ENCODE measurements at places on chromosomes 2 and 18.

DNA sequence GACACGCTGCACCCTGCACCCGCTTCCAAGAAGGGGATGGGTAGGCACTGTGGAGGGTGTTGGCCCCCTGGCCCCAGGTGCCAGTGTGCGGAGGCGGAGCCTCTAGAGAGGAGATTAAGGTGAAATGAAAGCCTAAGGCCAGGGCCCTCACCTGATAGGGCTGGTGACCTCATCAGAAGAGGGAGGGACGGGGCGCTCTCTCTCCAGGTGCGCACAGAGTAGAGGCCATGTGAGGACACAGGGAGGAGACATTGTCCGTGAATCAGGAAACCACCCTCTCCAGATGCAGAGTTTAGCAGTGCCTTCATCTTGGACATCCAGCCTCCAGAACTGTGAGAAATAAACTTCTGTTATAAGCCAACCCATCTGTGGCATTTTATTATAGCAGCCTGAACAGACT lies 62.3 kb downstream of the PSMG2 start:
- no peak for DNase-seq

DNA sequence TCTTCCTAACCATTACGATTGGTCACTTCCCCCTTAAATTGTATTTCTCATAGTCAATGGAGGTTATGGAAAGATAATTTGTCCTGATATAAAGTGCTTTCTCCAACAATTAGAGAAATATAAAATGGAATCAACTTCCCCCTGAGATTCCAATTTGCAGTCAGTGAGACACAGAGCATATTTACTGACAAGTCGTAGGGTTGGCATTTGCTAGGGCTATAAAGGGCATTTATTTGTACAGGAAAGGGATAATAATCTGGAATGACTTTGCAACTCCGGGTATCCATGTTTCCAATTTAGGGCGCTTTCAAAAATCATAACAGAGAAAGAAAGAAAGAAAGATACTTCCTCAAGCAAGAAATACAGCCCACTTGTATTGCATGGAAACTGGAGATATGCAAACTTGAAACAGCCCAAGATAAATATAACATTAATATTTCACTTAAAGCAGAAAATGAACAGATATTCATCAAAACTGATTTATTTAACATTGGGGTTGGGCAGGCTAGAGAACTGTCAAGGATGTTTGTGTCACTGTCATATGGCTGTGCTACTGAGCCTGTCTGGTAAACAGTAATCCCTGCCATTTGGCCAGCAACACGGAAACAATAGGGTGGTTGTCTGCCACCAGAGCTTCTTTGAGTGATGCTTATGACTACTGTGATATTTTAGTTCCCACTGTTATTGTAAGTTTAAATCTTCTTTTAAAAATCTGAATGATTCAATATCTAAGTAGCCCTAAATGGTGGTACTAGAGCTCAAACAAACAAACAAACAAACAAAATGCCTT lies 621.8 kb downstream of the LRP1B start:
- DNase-seq = no peak

- no peak for DNase-seq
Observed at GRCh38 chr2:173496746-173497145, 142.1 kb downstream of the CDCA7 start.

DNA sequence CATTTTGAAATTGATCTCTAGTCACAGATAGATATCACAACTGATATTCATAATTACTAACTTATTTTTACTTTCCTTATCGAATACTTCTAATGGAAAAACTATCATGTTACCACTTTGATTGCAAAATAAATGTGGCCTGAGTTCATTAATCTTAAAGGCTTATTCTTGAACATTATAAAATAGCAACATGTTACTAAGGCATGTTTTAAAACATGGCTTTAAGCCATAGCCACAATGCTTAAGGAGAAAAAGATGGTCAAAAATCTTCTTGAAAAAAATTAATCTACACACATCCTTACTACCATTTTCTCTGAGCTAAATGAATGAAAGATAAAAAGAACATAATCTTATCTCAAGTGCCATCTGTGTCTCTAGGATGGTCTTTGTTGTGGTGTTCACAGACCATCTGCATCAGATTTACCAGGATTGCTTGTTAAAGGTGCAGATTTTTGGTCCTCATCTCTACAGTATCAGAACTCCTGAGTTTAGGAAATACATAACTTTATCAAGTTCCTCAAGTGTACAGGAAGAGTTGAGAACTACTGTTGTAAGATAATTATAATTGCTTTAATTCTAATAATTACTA lies 15.3 kb downstream of the MTX2 start:
- no peak for DNase-seq

- no peak for DNase-seq
Observed at GRCh38 chr2:173048897-173049661, 26.6 kb upstream of the MAP3K20 start.

DNA sequence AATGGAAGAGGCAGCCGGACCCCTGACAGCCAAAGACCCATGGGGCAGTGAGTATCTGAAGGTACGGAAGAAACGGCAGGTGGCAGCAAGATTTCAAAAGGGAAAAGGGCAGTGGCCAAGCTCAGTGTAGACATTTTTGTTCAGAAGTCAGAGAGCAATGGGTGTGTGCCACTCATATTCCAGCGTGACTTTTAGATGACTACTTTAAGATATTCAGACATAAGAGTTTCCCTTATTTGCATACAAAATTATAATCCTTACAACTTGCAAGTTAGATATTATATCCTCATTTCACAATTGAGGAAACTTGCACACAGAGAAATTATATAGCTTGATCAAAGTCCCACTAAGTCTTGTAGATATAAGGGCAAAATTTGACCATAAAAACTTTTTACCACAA lies 60.7 kb upstream of the CYTIP start:
- DNase-seq = no peak

GRCh38 chr18:23532848-23533247 lies 29.5 kb downstream of the RMC1 start:
- DNase-seq = no peak

DNA sequence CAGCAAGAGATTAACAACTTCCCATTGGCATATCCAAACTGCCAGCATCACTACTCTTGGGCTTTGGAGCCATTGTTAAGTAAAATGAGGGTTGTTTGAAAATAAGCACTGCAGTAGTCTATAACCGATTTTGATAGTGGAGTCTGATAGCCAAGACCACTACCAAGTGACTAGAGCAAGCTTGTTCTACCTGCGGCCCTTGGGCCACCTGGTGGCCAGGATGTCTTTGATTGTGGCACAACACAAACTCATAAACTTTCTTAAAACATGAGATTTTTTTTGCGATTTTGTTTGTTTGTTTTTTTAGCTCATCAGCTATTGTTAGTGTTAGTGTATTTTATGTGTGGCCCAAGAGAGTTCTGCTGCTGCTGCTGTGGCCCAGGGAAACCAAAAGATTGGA lies 11.0 kb downstream of the UBE2E3 start:
- DNase-seq = no peak

GRCh38 chr2:238606311-238606710 lies 179.6 kb downstream of the ASB1 start:
- DNase-seq = no peak

DNA sequence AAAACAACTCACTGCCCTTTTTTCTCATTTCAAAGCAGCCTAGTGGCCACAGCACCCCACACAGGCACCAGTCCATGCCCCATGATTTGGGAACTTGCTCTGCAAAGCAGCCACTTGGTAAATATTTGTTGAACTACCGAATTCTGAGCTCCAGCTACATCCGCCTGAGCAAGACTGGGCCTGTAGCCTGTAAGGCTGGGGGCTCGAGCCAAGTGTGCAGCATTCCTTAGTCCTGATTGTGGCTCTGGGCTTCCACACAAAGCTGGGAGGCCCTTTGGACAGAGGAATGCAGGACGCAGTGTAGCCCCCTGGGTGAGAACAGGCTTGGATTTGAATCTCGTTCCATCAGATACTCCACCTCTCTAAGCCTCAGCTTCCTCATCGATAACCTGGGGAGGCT lies 88.4 kb downstream of the ACTR2 start:
- no peak for DNase-seq

DNA sequence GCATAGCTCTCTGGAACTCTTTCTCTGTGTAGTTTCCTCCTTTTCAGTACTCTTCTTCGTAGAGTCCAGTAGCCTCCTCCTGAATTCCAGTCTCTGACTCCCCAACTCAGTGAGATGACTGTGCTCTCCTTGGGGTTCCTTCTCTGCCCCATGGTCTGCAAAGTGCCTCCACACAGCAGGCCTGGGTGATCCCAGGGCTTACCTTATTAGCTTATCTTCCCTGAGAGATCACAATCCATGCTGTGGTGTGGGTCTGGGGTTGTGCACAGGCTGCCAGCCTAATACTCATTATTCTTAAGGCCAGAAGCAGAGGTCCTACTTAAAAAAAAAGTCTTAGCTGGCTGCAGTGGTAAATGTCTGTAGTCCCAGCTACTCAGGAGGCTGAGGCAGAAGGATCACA lies 4.6 kb upstream of the GPR39 start:
- no peak for DNase-seq

DNA sequence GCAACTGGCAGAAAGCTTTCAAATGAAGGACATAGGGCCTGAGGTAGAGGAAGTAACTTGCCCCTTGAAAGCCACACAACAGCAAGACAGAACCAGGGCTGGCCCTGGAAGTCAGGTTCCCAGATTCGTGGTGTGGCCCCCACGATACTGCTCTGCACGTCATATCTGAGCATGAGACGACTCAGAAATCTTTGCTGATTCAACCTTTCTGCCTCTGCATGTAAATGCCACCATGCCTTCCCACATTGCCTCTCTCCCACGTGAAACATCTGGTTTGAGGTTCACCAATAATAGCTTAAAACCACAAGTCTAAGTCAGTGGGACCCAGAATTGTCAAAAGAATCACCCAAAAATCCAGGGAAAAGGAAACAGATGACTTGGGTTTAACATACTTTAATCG lies 214.0 kb upstream of the TRIB2 start:
- peak; percentile 73 for DNase-seq

DNA sequence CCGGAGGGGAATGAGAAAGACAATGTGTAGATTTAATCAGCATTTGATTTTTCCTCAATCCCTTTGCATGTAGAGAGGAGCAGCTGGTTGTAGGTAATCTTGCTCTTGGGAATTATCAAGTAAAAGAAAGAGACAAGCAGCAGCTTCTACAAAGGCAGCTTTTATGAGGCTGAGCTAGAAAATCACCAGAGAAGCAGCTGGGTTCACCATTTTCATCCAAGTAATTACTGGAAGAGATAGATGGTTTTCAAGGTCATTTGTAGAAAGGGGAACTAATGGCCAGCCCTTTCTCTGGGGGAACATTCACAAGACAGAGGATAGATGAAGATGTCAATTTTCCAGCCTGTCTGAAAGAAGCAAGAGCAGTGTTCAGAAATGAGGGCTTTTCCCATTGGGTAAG lies 113.0 kb downstream of the RND3 start:
- no peak for DNase-seq

DNA sequence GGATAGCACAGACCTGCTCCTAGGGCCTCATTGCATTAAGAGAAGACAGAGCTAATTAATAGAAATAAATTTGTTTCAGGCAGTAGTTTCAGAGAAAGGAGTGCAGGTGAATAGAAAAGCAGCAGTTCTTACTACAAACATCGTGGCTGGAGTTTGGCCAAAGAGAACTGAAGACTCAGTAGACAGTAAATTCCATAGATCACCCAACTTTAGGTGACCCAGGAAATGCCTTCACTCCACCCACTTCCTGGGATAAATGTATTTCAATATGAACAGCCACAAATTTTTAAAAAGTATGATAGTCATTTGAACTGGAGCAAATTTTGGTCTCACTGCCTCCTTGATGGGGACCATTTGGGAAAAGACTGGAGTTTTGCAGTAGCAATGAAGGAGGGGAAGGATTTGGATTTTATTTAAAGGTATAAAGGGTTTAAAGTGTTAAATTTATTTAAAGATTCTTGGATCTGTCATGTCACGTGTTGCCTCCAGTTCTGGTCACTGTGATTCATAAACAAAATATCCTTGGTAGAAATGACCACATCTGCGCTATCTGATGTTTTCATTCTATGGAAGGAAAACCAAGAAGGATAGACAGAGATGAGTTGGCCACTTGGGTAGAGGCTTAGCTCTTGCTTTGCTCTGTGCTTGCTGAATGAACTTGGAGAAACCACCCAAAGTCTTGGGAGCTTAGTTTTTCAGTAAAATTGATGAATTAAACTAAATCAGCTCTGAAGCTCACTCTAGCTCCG lies 390.2 kb downstream of the THSD7B start:
- no peak for DNase-seq

DNA sequence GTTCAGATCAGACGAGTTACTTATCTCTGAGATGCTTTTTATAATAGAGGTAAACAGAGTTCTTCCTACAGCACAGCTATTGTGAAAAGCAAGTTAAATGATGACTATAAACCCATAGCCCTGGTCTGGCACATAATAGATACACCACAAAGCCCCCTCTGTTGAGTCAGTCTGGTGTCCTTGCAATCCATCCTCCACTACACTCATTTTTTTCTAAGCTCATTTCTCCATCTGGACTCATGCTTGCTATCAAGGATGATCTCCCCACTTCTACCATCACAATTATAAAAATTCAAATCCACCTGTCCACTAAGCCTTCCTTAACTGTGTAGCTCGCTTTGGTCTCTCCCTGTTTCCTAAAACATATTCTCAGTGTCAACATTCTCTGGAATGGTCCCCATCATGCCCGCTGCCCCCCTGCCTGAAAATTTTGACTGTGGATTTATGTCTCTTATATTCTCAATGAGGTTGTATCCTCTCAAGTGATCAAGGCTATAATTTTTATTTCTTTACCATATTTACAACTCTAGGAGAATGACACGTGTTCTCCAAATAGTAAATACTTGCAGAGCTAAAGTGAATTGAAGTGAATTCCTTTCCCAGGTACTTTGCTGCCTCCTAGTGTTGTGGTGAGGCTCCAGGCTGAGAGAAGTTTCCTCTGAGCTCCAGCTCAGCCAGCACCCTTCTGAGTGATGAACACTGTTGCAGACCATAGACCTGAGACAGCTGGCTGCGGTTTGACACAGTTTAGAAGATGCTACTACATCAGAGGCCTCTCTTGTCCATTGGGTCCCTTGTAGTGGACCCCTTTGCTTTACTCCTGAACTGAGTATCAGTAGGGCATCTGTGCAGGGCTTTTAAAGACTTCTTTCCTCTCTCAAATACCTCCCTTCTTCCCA lies 108.7 kb downstream of the DPP10 start:
- DNase-seq = no peak

DNA sequence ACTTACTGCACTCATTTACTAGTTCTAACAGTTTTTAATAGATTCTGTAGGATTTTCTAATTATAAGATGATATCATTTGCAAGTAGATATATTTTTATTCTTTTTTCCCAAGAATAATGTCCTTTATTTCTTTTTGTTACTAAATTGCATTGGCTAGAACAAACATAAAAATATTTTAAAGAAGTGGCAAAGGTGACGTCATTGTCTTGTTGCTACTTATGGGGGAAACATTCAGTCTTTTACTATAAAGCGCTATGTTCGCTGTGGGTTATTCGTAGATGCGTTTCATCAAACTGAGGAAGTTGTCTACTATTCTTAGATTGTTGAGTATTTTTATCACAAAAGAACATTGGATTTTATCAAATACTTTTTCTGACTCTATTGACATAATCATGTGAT lies 765.2 kb upstream of the POU3F3 start:
- DNase-seq = no peak

DNA sequence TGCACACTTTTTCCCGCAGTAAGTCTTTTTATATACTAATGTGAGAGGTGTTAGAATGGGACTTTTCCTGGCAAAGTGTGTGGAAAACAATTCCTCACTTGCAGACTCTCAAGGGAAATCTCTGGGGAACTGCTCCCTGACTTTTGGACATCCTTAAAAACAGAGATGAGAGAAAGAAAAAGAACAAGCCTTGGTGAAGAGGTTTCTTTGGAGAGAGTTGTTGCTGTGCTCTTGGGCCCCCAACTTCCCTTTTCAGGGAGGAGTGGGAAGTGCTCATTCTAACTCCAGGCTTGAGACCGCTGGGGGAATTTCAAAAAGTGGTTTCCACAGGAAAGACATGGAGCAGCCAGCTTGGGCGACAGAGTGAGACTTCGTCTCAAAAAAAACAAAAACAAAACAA lies 142.6 kb upstream of the SPRED2 start:
- DNase-seq = no peak
